ENCODE measurements at places on chromosomes 1 and 21.
A peak's percentile ranks its signal among the peaks of the same experiment; 100 is the strongest.

GRCh38 chr1:158840236-158840635 is 9.1 kb downstream of the MNDA start:
- DNase-seq = no peak

- DNase-seq = no peak
Observed at GRCh38 chr1:58887059-58887458, 103.2 kb upstream of the JUN start.

- DNase-seq = peak; percentile 35
Observed at GRCh38 chr1:210448297-210448892, 119.7 kb downstream of the HHAT start.

- no peak for DNase-seq
Observed at GRCh38 chr1:230130172-230130944, 63.3 kb downstream of the GALNT2 start.

DNA sequence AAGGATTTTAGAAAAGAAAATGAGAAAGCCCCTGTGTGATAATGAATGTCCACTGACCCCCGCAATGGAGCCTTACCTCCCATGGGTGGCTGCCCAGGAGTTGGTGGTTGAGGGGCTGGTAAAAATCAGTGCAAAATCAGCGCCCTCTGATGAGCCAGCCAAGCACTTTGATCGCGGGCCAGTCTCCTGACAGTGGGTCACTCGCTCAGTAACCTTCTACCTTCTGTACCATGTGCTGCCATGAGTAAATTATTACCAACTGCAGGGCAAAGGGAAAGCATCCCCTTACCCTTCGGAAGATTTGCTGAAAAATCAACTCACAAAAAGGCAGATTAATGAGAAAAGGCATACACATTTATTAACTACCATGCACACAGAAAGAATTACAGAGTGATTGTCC is 58.8 kb downstream of the KCNK1 start:
- DNase-seq = no peak

DNA sequence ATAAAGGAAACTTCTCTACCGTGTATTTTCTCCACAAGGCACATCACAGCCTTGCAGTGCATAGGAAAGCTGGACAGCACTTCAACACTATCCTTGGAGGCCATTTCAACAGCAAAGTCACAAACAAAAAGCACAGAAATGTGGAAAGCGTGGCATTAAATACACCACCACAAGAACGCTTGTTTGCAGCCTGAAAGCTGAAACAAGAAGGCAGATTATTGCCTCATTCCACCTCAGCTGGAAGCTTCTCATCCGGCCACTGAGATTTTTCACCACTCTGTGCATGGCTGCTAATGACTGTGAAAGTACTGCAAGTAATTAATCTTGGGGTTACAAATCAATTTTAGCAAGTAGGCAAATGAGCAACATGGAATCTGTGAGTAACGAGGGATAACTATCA is 50.9 kb upstream of the GALNT2 start:
- no peak for DNase-seq

DNA sequence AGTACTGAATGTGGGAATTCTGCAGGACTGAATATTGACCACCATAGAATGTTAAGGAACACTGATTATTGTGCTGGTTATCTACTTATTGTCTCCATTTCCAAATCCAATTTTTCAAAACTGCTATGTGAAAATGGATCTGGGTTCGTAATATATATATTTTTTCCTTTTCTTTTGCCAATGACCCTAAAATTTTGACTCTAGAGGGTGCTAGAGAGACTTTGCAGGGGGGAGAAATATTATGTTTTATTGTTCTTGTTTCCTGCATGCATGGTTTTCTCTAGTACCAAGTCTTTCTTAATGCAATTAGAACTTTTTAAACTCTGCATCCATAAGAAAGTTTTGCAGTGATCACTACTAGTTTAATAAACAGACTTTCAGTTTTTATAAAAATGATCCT is 1256.9 kb downstream of the BRINP3 start:
- peak; percentile 3 for DNase-seq

DNA sequence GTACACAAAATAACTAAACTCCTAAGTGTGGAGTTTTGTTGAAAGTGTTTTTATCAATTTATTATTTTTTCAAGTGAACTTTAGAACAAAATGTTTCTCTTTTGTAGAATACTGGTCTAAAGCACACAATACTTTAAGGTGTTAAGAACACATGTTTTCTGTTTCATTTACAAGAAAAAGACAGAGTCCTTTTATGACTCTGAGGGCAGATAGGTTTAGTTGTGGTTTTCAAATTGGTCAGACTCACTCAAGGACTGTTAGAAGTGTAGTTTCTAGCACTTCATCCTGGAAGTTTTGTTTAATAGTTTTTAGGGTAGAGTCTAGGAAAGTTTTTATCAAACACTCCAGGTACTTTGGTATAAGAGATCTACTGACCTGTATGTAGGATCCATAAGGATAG is 376.5 kb downstream of the LRRIQ3 start:
- DNase-seq = no peak

DNA sequence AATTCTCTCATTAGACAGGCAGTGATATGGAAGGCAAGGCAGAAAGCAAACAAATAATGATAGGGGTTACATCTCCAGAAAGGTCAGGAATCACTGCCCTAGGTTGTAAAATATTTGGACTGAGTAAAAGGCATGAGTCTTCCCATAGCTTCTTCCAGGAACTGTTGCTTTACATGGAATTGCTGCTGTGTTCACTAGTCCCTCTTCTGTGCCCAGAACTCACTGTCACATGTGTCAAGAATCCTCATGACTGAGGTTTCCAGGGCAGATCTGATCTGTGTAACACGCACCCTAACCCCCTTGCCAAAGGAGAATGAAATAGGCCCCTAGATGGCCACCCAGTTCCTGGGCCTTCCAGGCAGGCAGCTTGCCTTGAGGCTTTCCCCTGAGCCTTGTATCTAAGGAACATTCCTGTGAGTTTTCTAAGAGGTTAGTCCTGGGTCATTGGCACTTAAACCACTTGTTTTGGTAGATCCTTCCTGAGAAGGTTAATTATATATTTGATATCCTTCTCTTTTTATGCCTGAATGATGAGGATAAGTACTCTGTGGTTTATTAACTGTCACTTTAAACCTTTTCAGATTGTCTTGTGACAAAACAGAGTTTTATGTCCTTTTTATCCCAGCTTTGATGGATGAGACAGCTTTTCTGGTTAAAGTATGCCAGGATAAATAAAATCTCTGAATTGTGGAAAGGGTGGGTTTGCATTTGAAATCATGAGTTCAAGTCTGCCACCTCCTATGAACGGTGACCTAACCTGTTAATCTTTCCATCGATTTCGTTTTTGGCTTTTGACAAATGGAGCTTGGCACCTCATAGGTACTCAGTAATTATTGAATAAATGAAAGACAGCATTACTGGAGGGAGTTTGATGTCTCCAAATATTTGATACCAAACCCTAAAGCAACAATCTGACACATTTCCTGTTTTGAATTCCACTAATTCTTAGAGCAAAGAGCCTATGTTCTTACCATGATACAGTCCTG is 163.3 kb downstream of the DHRS3 start:
- no peak for DNase-seq

GRCh38 chr1:163050496-163050895 is 18.7 kb upstream of the RGS4 start:
- no peak for DNase-seq

- no peak for DNase-seq
Observed at GRCh38 chr1:245682638-245683628, 528.1 kb downstream of the KIF26B start.

- no peak for DNase-seq
Observed at GRCh38 chr1:95742591-95743089, 508.6 kb downstream of the RWDD3 start.

- no peak for DNase-seq
Observed at GRCh38 chr1:196393742-196394141, 214.5 kb downstream of the KCNT2 start.

- no peak for DNase-seq
Observed at GRCh38 chr1:44613941-44614340, 60.3 kb downstream of the TMEM53 start.

GRCh38 chr21:43191521-43191920 is 22.7 kb downstream of the CRYAA start:
- no peak for DNase-seq

- no peak for DNase-seq
Observed at GRCh38 chr1:46148318-46148717, 15.9 kb upstream of the PIK3R3 start.

- no peak for DNase-seq
Observed at GRCh38 chr1:109863667-109864046, 47.0 kb upstream of the CSF1 start.

DNA sequence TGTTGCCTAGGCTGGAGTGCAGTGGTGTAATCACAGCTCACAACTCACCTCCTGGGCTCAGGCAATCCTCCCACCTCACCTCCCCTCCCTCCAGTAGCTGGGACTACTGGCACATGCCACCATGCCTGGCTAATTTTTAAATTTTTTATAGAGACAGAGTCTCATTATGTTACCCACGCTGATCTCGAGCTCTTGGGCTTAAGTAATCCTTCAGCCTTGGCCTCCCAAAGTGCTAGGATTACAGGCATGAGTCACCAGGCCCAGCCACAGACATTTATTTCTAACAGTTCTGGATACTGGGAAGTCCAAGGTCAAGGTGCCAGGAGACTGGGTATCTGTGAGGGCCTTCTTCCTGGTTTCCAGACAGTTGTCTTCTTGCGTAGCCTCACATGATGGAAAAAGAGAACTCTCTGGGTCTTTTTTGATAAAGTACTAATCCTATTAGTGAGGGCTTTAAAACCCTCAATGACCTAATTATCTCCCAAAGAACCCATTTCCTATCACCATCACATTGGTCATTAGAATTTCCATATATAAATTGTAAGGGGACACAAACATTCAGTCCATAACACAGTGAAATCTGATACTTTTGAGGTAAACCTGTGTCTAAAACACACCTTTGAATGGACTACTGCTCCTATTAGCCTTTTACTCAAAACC is 67.9 kb downstream of the PHACTR4 start:
- no peak for DNase-seq

All from KBM-7 (cell line).